Stimulated activated CD8-positive, alpha-beta memory T cell treated with anti-CD3 and anti-CD28 coated beads, Interleukin-4, amount 100 ng/mL, for 1 hour (primary cell): ENCODE measurements at places on chromosomes 1 and 21.

GRCh38 chr1:200471739-200472138 lies 61.9 kb upstream of the ZNF281 start:
- DNase-seq = no peak

DNA sequence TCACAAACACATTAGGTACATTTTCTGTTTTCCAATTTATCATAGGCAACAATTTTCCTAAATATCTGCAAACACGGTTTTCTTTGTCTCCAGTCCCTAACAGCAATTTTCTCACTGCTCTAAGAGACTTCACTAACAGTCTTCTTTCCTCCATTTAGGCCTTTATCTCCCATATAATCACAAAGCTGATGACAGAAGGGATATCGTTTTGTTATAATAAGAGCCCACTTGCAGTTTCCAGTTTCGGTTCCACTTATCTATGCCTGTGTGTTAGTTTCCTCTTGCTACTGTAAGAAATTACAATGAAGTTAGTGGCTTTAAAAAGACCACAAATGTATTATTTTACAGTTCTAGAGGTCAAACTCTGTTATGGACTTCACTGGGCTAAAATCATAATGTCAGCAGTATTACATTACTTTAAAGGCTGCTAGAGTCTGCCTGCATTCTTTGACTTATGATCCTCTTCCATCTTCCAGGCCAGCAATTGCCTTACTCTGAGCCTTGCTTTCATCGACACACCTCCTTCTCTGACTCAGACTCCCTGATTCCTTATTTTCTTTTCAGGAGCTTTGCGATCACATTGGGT lies 549.3 kb downstream of the NCAM2 start:
- DNase-seq = no peak

GRCh38 chr1:4331767-4332163 lies 322.6 kb upstream of the AJAP1 start:
- DNase-seq = no peak

- no peak for DNase-seq
Measured at GRCh38 chr1:7420470-7421100, 350.5 kb upstream of the VAMP3 start.

GRCh38 chr1:98482611-98483010 lies 178.9 kb upstream of the SNX7 start:
- DNase-seq = no peak

- no peak for DNase-seq
Measured at GRCh38 chr1:30194741-30195423, 528.5 kb downstream of the MATN1 start.

DNA sequence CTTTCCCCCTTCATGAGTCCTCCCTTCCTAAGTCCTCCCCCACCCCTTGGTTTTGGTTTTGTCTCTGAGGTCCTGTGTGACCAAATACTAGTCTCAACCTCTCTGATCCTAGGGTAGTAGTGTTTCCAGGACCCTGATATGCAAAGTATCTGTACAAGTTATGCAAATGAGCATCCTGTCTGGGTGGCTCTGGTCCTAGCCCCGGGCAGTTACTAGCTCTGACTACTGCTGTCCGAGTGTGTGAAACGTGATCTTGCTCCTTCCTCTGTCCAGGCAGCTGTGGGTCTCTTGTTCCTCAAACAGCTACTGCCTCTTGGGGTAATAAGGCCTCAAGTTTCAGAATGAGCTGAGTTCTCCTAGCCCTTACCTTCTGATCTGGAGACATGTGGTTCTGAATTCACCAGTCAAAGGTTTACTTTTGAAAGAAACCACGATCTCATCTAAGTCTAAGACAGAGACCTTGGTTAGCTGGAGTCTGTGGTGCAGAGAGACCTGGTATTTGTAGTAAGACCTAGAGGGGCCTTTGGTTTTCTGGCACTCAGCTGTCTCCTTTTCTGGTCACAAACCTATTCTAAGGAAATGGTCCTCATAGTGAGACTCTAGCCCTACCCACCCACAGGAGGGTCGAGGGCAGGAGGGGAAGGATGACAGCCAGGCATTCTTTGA lies 31.0 kb upstream of the IL19 start:
- no peak for DNase-seq

GRCh38 chr21:26425576-26425975 lies 147.5 kb downstream of the CYYR1 start:
- DNase-seq = no peak
